ENCODE measurements at places on chromosomes 12 and 14.

- no peak for DNase-seq
These were observed 151.3 kb upstream of the PRKD1 start for GRCh38 chr14:30078811-30079402.

DNA sequence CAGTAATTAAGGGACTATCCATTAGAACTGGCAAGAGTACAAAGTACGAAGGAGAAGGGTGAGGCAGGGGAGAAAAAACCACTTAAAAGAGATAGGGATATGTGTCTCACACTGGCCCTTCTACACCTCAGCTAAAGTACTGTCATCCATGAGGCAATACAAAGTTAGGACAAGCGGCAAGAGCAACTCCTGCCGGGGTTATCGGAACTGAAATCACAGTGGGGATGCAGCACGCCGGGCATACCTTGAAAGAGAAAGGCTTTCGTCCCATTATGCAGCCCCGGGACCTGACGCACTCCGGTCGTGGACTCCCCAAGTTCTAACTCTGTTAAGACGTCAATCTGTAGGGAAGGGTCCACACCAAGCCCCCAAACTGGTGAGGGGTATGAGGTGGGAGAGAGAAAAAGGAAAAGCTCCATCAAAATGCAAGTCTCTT, 1.1 kb downstream of the NELL2 start:
- DNase-seq: no peak

DNA sequence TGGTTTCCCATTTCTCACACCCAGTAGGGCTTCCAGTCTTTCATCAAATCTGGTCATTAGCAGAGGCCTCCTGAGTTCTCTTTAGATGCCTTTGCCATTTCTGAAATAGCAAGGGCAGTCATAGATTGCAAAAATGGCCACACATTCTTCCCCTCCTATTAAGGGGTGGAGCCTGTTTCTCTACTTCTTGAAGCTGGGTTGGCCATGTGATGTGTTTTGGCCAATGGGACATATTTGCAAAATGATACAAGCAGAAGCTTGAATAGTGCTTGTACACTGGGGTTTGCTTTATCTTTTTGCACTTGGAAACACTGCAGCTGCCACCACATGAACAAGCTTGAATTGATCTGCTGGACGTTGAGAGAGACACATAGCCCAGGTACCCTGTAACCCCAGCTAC, 109.3 kb downstream of the VRK1 start:
- no peak for DNase-seq

DNA sequence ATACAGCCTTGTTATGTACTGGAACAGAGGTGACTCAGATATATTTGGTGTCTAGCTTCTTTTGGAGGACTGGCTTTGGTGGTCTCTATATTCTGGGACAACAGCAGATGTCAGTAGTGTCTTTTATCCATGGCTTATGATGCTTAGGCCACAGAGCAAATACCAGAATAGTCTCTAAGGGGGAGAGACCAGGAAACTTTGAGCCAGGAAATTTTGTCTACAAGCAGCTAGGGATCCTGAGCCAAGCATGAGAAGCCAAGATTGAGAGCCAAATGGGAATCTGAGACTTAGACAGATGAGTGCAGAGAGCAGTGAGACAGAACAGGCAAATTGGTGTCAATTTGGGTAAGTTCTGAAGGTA, 28.4 kb upstream of the PTPRR start:
- DNase-seq: no peak

- DNase-seq: no peak
These were observed 124.6 kb downstream of the ETV6 start for GRCh38 chr12:11773889-11774677.

All from posterior vena cava (tissue), 2 donors.